GF-D8 (cell line): ENCODE measurements at places on chromosomes 13 and 19.

- DNase-seq, result no peak
These were observed 9.2 kb upstream of the NCCRP1 start for GRCh38 chr19:39187552-39187943.

DNA sequence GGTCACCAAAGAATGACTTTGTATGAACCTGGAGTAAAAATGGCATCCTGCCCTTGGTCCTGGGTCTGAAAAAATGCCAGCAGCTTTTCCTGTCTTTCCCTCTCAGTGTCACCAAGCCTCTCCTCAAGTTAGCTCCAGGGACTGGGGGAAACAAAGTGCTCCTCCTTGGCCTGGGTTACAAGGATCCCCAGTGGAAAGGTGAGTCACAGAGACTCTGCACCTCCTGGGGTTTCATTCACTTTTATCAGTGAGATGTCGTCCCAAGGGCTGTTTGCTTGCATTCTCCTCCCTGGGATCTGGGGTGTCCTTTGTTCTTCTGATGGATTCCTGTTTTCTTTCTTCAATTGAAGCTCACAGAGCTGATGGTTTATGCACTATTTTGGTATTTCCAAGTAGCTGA lies 93.2 kb upstream of the CSNK1A1L start:
- no peak for DNase-seq

DNA sequence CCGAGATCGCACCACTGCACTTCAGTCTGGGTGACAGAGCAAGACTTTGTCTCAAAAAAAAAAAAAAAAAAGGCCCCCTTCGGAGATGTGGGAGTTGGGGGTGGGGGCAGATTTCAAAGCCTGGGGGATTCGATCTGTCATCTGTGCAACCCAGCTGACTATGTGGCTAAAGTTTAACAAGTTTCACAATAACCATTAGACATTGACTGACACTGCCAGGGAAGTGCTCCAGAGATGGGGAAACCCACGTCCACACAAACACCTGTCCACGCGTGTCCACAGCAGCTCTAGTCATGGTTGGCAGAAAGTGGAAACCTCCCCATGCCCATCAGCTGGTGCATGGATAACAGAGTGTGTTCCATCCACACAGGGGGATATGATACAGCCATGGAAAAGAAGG lies 37.6 kb upstream of the HOMER3 start:
- DNase-seq, result no peak

DNA sequence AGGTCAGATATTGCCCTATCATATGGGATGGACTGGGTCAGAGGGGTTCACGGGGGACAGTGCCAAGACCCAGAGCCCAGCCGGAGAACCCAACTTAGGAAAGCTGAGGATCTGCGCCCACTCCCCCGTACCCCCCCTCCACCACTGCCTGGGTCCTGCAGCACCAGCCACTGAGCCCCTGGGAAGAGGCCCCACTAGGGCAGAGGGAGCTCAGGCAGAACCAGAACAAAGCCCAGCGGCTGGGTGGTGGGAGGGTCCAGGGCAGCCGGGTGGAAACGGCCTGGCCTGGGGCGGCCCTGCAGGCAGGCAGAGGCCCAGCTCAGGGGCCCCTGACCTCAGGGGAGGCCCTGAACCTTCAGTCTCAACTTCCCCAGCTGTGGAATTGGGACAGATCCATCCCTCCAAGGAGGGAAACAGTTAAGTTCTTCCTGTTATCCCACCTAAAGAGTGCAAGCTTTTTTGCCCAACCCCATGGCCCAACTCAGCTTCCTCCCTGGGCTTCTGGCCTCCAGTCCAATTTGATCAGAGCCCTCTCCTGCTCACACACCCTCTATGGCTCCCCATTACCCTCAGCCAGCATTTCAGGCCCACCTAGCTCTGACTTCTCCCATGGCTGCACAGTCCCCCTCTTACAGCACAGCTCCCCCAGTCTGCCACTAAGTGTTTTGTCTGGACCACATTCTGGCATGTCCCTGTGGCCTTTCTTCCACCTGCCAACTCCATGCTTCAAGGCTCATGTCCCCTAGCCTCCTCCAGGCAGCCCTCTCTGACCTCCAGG lies 3.1 kb downstream of the NR2F6 start:
- no peak for DNase-seq

- DNase-seq, result no peak
These were observed 614.4 kb downstream of the KCTD12 start for GRCh38 chr13:76271728-76272232.

GRCh38 chr13:78247362-78247761 lies 328.7 kb upstream of the EDNRB start:
- no peak for DNase-seq

DNA sequence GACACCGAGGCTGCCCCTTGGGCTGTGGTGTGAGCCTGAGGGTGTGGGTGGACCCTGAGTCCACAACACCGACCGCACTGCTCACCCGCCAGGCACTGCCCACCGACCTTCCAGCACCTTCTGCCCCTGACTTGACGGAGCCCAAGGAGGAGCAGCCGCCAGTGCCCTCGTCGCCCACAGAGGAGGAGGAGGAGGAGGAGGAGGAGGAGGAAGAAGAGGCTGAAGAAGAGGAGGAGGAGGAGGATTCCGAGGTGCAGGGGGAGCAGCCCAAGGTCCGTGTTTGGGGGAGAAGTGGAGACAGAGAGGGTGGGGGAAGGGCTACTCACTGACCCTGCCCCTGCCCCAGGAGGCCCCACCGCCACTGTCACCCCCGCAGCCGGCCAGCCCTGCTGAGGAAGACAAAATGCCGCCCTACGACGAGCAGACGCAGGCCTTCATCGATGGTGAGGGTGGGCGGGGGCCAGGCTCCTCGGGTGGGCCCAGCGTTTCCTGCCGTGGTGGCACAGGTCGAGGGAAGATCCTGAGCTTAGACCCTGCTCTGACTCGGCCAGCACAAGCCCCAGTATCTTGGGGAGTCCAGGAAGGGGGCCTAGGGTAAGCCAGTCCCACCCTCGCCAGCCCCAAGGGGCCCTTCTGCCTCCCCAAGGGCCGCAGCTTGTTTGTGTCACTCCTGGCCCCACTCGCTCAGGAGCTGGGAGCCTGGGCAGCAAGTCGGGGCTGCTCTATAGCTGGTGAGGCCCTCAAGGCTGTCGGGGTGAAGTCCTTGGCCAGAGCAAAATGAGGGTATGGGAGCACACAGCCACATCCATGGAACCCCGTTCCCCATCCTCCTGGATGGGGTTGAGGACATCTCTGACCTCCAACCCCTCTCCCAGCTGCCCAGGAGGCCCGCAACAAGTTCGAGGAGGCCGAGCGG lies 12.2 kb downstream of the PRKCSH start:
- no peak for DNase-seq

GRCh38 chr19:49518033-49518432 lies 5.6 kb downstream of the FCGRT start:
- DNase-seq, result no peak

DNA sequence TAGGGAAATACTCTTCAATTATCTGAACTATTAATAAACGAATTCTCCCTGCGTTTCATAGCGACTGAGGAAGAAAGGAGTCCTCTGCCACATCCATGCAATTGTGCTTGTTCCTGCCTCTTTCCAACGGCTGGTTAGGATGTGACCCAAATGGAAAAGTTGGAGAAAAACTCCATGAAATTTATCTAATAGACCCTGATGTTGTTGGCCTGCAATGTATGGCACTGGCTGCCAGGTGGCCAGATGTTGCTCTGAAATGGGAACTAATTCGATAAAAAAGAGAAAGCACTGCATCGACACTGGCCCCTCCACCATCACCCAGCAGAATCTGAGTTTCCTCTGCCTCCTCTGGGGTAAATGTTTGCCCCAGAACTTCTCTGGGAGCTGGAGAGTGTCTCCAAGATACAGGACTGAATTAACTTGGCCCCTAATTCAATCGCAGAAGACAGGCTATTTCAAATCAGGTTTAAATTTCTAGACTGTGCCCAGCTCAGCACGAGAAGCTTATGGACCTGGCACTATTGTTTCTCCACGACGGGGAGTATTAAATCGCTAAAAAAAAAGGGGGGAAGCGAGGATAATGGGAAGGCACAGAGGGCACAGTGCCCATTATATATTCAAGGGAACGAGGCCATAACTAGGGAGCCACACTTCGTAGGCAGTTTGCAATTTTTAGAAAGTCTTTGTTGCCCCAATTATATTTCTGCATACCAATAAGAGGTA lies 103.9 kb downstream of the ZIC5 start:
- no peak for DNase-seq

DNA sequence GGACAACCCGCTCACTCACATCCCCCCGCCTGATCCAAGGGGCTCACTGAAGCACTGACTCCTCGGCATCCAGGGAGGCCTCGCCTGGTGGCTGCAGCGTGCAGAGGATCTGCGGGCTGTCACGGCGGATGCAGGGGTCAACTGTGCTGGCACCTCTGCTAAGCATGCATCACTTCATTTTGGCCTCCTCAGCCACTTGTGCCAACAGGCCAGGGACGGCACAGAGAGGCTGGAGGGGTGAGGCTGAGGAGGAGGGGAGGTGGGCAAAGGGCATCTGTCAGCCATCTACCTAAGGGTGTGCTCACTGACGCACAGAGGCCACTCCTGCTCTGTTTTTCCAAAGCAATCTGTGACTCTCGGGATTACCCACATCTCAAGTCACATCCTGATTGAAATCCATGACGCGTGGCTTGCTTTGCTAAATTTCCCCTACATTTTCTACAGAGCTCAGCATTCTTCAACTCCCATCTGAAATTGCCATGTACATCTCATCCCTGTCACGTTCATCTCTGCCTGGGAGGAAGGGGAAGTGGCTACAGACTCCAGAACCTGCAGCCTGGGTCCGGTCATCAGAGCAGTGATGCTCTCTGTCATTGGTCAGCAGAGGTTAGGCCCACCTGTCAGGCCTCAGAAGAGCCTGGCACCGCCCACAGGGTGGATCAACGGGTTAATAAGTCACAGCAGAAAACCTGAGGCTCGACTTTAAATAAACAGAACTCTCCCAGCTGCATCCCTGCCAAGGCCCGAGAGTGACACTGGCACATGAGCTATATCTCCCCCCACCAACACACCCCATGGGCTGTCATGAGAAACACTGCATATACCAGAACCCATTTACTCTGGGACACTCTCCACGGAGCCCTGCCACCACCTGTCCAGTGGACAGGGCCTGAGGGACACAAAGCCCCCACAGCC lies 17.6 kb downstream of the ELL start:
- DNase-seq, result no peak

DNA sequence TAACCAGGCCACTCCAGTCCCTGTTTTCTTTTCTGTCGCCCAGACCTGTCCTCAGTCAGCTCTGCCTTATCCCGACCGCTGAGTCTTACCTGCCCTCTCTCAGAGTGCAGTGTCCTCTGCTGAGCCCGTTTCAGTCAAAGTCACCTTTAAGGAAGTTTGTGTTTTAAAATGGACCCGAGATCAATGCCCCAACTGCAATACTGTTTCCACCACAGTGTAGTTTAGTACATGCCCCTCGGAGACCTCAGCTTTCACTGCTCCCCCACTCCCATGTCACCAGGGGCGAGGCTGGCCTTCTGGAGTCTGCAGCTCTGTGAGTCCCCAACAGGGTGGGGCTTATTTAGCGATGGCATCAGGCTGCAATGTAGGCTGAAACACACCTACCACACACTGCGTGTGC lies 248.4 kb upstream of the TSHZ3 start:
- no peak for DNase-seq

- no peak for DNase-seq
These were observed 926.8 kb upstream of the MIR17HG start for GRCh38 chr13:90420683-90421082.

DNA sequence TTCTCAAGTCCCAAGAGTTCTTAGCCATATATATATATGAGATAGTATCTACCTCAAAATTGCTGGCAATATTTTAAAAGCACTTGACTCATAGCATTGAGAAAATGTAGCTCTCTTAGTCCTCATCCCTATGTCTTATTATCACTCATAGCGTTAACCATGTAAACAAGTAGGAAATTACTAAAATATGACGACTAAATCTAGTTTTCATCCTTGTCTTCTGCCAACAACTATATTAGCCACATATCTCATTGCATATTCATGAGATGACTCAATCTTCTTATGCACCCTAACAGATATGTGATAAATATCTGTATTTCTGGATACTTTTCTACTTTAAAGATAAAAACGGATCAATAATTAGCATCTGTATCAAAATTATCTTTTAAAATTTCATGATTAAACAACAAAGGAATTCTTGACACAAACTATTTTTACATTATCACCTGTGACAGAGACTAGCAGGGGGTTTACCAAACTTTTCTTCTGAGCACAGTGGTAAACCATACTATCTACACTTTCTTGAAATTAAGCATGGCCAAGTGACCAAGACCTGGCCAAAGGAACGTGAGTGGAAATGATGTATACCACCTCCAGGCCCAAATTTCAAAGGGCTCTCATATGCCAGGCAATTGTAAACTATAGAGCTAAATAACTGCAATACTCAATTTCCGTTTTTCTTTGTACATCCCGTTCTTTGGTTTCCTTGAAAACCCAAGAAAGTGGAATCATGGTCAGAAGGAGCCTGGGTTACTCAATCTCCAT lies 45.7 kb downstream of the ZC3H13 start:
- DNase-seq, result no peak

- no peak for DNase-seq
These were observed 484.5 kb downstream of the LIG4 start for GRCh38 chr13:107730813-107731212.

DNA sequence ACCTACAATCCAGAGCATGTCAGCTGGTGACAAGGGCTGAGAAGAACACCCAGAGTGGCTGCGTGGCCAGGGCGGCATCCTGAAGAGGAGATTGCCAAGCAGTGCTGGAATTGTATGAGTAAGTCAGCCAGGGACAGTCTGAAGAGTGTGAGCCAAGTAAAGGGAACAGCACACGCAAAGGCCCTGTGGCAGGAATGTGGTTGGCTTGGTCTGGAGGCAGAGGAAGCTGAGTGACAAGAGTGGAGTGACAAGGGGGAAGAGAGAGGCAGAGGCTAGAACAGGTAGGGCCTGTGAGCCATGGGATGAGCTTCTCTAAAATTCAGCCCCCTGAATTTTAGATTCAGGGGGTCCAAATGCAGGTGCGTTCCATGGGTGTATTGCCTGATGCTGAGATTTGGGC lies 53.7 kb upstream of the UQCRFS1 start:
- no peak for DNase-seq

DNA sequence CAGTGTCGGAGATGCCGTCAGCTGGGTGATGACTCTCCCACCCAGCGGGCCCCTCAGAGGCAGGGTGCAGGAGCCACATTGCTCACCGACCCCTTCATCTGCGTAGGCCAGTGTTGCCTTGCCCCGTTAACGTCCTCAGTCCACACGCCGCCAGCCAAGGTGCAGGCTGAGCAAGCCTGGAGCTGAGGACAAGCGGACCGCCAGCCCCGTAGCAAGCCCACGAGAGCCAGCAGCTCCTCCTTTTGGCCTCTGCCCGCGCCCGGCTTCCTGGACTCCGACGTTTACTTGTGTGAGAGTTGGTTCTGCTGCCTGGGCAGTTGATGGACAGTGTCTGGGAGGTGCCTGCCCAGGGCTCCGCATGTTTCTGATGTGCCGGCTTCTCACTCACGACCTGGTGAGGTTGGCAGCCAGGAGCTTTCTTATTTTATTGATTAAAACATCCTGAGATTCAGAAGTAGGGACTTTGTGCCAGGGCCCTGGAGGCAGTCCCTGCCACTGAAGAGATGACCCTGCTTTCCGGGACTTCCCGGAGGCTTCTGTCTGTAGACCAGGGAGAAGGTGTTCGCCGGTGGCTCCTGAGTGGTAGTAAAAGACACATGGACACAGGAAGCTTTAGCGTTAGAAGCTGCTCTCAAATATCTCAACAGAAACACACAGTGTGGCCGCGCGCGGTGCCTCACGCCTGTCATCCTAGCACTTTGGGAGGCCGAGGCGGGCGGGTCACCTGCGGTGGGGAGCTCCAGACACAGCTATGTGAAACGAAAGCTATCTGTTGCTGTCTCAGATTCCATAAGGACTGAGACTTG lies 5.8 kb downstream of the DAZAP1 start:
- DNase-seq, result no peak

- DNase-seq, result no peak
These were observed 282.0 kb downstream of the DNAJC15 start for GRCh38 chr13:43305416-43305815.
